ENCODE measurements at places on chromosomes 11 and 22.
A peak's percentile ranks its signal among the peaks of the same experiment; 100 is the strongest.

- no peak for DNase-seq
These were observed 50.3 kb downstream of the PKNOX2 start for GRCh38 chr11:125214601-125215565.

GRCh38 chr11:18394928-18395734 lies 768 bp downstream of the LDHA start:
- peak; percentile 20 for DNase-seq

GRCh38 chr11:35792148-35792845 lies 129.7 kb downstream of the TRIM44 start:
- DNase-seq, result no peak

DNA sequence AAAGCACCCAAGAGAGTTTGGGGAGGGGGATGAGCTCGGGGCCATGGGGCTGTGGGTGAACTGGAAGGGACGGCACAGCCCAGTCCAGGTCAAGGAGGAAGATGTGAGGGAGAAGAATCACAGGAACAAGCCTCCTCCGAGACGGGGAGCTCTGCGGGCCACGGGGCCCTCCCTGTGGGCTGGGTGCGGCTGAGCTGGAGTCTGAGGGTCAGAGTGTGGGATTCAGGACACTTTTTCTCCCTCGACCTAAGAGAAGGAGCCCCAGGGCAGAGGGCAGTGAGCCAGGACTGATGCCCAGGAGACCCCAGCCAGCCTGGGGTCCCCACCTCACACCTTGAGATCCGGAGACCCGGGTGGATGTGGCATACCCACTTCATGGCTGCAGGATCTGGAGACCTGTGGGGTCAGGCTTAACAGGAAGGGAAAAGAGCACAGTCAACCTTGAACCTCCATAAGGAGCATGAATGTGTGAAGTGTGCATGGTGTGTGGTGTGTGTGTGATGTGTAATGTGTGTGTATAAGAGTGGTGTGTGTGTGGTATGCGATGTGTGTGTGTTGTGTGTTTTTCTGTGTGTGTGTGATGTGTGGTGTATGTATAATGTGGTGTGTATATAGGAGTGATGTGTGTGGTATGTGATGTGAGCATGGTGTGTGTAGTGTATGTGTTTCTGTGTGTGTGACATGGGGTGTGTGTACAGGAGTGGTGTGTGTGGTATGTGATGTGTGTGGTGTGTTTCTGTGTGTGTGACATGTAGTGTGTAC lies 504.6 kb downstream of the BRD1 start:
- no peak for DNase-seq

DNA sequence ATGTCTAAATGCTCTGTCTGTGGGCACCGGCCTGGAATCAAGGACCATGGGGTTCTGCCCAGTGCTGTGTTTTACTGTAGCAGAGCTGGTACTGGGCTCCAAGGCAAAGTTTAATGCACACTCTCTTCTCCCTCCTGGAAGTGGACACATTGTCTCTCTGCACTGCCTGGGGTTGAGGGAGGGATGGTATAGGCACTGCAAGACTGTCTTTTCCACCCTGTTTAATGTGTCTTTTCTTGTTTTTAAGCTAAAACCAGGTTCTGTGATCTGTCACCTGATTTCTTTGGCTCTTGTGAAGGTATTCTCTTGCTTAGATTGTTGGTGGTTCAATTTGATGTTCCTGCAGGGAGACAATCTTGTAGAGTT lies 109.3 kb upstream of the SERPIND1 start:
- no peak for DNase-seq

DNA sequence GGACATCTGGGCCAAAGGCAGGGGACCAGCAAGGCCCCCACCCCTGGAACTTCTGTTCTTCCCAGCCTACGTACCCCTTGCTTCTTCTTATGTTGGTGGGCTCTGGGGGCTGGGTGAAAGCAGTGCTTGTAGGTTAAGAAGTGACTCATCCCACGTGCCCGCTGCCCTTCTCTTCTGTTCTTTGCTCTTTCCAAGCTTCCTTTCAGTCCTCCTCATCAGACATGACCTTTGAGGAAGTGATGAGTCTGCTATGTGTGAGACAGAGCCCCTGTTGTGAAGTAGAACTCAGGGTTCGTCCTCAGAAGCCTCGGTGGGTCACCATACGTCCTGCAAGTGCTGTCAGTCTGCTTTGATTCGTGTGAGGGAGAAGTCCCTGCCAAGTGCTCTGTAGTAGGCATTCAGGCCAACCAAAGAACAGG lies 12.7 kb downstream of the MED15 start:
- no peak for DNase-seq

DNA sequence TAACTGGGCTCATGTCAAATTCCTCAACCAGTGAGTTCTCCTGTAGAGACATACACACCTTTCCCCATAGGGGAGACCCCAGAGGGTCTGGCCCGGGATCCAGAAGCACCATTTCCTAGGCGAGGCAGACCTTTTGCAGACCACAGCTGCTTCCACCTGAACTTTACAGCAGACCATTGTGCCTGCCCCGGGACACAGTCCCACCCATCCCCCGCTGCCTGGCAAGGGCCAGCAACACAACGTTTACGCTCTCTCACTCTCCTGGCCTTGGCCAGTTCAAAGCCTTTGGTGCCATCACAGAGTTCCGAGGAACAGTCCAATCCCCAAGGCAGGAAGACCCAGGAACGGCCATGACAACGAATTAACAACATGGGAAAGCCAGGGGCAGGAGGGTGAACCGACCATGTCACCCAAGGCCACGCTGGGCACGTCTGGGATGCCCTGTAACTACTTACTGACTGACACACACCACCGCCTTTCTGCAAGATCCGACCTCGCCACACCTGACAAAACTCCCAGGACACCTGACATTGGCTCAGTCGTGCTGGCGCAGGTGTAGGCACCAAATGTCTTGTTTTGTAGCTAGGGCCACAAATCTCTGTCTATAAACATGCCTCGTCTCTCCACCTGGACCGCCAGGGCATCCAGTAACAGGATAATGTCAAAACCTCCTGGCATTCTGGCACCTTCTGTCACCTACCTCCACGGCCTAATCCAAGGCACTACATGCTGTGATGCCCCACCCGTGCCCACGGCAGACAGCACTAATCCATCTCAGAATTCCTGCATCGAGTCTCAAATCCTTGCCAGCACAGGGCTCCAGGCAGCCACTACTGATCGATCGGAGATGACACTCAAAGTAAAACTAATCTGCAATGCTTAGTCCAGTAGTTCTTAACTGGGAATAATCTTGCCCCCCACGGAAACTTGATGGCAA lies 51.3 kb downstream of the MYH9 start:
- no peak for DNase-seq

- no peak for DNase-seq
These were observed 107.5 kb downstream of the USP35 start for GRCh38 chr11:78295991-78296930.

GRCh38 chr22:18069041-18069440 lies 8.7 kb upstream of the PEX26 start:
- no peak for DNase-seq

GRCh38 chr11:35803115-35803514 lies 140.5 kb downstream of the TRIM44 start:
- no peak for DNase-seq

DNA sequence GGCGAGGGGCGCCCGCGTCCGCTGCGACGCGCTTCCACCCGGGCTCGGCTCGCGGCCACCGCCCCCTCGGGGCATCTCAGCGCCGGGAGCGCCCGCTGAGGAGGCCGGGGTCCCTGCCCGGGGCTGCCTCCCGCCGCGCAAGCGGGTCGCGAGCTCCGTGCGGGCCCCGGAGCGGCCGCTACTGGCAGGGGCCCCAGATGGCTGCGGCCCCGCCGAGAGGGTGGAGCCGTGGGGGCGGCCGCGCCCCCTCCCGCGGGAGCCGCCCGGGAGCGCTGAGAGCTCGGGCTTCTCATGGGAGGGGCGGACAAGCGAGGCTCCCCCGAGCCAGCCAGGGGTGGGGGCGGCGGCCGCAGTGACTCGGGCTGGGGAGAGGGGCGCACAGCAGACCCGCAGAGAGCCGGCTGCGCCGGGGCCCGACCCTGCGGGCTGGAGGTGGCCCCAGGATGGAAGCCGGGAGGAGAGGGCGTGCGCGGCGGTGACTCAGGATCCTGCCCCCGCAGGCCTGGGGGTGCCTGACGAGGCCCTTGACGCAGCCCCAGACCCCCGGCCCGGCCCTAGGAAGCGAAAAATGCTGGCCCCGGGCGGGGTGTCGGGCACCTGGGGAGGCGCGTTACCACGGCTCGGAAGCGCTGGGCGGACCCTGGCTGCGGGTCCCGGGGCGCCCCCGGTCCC lies 603 bp upstream of the ZFTA start:
- peak; percentile 73 for DNase-seq

- no peak for DNase-seq
These were observed 98.2 kb upstream of the DBX1 start for GRCh38 chr11:20258376-20258895.

- DNase-seq, result no peak
These were observed 10.8 kb downstream of the TP53I11 start for GRCh38 chr11:44939673-44940395.

GRCh38 chr22:19231986-19232385 lies 53.5 kb upstream of the SLC25A1 start:
- DNase-seq, result no peak

DNA sequence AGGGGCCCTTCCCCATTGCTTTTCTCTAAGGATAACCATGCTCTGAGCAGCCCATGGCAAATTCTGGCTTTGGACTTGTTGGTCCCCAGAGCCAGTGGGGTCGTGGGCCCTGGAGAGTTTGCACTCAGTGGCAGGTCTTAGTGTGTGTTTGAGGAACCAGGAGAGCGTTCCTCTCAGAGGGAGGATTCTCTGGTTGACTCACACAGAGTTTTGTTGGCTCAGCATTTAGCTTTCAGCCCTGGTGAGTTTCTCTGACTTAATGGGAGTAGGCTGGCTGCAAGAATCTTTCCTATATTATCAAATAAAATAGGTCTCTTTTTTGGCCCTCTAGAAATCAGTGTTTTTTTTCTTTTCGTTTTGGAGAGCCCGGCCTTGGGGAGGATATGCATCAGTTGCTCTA lies 20.9 kb downstream of the ST14 start:
- no peak for DNase-seq

DNA sequence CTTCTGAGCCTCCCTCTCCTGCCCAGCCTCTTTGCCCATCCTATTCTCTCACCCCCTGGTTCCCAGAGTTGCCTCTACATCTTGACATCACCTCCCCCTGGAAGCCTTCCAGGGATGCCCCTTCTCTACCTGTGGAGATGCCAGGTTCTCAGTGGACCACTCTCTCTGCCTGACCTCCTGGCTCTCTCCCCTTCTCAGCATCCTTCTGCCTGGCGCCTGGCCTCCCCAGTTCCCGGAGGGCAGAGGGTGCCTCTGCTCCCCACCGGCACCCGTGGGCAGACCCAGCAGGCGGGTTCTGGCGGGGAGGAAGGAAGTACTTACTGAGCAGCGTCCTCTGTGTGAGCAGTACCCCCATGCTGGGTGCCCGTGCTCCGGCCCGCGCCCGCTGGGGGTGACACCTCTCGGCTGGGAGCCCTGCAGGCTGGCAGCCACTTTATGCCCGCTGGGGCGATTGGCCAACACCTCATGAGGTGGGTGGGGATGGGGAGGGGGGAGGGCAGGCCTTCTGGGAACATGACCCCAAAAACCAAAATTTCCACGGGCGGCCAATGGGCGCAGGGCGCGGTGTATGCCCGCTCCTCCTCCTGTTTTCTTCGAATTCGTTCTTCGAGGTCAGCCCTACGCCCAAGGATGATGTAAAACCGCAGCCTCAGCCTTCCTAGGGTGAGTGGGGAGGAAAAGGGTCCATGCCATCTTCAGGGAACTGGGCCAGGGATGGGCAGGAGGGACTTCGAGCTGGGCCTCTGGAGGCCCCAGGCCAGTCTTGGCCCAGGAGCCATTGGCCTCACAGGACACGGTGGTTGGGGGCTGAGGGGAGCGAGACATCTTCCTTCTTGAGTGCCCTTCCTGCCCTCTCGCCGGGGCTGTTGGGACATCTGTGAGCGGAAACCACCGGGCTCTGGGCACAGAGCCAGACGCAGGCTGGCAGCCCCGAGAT lies at the start of gene OSM:
Gene OSM, minus strand, starts transcription at position 407 of the 937 bp plus-strand sequence. Its CDS starts 52 bp downstream, at position 355.
- no peak for DNase-seq

- no peak for DNase-seq
These were observed 44.6 kb upstream of the ELF5 start for GRCh38 chr11:34558211-34558610.

DNA sequence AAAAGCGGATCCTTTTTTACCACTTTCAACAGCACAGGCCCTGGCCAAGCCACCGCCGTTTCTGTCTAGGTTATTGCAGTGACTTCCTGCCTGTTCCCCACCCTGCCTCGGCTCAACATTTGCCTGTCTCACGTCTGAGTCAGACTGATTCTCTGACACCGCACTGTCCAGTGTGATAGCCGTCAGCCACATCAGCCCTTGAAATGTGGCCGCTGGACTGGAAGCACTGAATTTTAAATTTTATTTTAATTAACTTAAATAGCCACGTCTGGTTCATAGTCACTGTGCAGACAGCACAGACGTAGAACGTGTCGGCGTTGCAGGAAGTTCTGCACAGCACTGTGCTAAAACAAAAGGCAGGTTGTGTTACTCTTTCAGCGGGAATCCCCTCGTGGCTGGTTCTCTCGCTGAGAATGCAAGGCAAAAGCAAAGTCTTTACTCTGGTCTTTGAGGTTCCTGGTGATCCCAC lies 56.3 kb upstream of the ADSL start:
- no peak for DNase-seq

DNA sequence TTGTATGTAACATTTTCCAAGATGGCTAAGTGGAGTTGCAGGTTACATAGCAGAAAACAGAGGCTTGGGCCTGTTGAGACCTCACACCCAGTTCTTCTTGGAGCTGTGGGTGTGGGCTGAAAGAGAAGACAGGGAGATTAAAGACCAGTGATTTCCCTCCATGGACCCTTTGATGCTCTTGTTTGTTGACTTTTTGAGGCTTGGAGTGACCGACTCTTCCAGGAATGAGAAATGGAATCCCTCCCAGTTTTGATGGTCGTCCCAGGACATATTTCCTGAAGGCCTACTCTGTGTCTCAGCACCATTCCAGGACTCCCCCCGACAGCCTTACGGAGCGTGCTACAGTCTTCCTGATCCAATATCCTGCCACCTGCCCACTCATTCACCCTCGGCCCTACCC lies 96.9 kb downstream of the PTPRJ start:
- DNase-seq, result no peak

- DNase-seq, result no peak
These were observed 2.0 kb downstream of the CD3E start for GRCh38 chr11:118306556-118306955.

DNA sequence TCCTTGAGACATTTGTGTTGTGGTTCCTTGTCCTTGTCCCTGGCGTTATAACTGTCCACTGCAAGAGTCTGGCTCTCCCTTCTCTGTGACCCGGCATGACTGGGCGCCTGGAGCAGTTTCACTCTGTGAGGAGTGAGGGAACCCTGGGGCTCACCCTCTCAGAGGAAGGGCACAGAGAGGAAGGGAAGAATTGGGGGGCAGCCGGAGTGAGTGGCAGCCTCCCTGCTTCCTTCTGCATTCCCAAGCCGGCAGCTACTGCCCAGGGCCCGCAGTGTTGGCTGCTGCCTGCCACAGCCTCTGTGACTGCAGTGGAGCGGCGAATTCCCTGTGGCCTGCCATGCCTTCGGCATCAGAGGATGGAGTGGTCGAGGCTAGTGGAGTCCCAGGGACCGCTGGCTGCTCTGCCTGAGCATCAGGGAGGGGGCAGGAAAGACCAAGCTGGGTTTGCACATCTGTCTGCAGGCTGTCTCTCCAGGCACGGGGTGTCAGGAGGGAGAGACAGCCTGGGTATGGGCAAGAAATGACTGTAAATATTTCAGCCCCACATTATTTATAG lies 23.0 kb downstream of the MYBPC3 start:
- peak; percentile 28 for DNase-seq

Measured in Caco-2 (cell line).